CD4-positive, alpha-beta T cell treated with Interleukin-6 for 4 hours (primary cell): ENCODE measurements at places on chromosomes 1 and 21.

DNA sequence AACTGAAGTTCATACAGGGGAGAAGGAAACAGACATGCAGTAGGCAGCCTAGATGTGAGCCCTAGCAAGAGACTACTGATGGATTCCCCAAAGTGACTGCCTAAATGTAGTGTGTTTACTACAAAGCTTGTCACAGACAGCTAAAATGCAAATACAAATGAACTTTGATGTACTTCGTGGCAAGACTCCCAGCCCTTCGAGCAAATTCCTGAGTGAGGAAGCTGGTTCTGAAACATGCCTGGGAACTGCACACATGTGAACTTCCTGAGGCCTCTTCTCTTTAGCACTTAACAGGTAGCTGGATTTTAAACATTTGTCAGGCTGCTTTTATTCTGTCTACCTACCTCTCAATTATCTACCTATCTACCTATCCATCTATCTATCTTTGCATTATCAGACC is 6.7 kb upstream of the IRF2BP2 start:
- no peak for DNase-seq

DNA sequence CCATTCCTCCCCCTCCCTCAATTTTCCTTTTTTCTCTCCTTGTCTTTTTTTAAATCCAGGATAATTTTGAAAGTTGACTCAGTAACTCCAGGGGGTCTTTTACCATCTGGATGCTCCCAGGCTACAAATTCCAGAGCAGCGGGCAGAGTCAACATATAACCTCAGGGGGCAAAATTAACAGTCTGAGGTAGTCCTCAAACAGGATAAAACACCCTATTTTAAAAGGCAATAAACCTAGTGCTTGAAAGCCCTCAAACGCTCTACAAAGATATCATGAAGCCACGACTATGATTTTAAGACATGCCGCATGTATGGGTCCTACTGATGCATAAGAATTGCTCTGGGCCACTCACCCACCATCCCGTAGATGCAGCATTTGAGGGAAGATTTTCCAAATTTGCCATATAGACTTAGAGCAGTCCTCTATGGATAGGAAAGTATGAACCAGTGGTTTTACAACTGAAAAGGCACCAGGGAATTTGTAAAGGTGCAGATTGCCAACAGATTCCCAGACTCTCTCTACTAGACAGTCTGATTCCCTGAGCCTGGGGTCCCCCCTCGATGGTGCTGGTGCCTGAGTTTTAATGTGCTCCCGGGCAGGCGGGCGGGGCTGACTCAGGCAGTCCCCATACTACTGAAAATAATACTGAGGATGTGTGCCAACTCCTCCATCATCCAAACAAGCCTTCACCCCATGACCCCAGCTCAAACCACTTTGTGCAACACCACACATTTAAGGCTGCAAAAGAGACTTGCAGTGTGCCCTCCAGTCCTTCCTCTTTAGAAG is 37.2 kb downstream of the PTPN14 start:
- DNase-seq = no peak

DNA sequence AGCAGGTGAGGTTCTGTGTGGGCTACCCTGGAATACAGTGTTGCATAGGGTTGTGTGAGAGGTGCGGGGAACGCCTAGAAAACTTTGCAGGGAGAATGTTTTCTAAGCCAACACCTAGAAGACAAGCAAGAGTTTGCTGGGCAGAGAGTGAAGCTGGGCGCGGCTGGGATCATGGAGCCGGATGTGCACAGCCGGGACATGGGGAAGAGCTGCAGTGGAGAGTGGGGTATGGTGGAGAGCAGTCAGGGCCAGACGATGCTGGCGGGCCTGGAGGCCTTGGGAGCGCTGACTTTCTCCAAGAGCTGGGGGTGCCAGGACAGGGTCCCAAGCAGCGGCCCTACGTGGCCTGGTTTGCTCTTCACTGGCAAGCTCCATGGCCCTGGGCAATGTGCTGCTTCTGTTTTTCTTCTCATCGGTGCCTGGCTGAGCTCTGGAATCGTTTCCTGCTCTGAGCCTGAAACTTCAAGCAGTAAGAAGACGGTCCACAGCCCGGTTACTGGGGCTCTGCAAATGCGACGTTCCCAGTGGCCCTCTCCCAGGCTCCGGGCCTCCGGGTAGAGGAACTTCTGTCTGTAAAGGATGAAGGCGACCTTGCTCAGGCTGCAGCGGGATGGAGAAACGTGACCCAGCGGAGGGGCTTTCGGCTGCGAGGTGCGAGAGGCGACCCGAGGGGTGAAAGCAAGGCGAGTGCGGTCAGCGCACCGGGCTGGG is 51.9 kb upstream of the CD34 start:
- peak; percentile 38 for DNase-seq

- DNase-seq = peak; percentile 30
These were observed 297.6 kb downstream of the TTLL7 start for GRCh38 chr1:83701355-83701754.

DNA sequence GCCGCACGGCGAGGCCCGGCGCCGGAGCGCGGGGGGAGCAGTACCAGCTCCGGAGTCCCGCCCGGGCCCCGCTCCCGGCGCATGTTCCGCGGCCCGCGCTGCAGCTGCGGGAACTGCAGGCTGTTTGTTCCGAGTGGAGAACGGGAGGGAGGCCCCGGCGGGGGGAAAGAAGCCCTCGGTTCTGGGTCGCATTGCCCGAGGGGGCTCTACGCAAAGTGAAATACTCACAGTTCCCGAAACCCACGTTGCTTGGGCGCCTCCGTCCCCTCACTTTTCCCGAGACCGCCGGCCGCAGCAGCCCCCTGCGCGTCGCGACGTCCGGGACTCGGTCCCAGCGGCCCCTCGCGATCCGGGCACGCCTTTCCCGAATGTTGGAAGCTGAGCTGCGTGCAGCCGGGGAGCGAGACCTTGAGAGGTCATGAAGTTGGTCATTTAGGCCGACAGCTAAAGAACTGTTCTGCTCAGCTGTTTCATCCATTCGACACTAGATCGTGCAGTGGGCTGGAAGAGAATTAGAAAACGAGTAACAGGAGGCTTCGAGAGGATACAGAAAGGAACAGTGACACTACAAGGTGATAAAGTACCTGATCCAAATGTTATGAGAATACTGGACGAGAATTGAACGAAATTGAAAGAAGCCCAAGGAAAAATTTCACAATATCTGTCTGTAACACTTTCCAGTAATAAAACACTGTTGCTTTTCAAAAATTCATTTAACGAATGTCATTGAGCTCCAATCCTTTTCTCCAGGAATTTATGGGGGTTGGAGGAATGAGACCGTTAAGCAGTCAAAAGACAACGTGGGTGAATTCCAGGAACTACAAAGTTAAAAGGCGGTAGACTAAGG is 657 bp upstream of the LIN9 start:
- no peak for DNase-seq

- DNase-seq = no peak
These were observed 130.5 kb downstream of the RABGAP1L start for GRCh38 chr1:174289644-174290310.

GRCh38 chr1:58939666-58940370 is 156.0 kb upstream of the JUN start:
- DNase-seq = no peak

DNA sequence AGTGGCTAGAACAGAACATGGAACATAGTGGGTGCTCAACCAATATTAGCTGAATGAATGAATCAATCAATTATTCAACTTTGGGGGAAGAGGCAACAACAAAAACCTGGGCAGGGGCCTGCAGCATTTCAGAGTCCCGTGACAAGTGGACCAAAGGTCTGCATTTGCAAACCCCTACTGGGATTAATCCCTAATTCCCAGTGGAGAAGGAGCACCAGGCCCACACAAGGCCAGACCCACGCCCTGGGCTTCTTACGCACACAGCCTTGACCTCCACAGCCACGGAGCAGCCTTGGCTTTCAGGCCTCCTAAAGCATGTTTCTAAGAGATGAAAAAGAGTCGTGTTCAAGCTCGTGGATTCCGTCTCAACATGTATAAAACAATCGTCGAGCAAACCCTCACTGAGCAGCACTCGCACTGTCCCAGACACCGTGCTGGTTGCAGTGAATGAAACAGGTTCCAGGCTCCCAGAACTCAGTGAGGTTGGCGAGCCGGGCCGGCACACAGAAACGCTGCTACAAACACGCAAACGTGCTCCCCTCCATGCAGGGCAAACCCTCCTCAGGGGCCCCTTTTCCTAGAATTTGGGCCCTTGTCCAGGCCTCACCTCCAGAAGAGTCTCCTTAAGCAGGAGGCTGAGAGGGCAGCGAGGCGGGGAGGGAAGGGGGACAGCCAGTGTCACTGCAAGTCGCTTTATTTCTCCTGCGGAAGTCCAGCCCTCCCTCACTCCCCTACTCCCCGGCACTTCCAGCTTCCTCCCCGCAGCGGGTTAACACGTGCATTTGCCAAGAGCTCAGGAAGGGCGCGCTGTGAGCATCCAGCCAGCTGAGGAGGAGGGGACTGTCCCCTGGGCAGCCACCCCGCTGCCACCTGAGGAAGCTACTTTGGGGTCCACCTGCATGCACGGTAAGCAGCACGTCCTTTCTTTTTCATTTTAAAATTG is 556.4 kb downstream of the KIF26B start:
- DNase-seq = no peak

DNA sequence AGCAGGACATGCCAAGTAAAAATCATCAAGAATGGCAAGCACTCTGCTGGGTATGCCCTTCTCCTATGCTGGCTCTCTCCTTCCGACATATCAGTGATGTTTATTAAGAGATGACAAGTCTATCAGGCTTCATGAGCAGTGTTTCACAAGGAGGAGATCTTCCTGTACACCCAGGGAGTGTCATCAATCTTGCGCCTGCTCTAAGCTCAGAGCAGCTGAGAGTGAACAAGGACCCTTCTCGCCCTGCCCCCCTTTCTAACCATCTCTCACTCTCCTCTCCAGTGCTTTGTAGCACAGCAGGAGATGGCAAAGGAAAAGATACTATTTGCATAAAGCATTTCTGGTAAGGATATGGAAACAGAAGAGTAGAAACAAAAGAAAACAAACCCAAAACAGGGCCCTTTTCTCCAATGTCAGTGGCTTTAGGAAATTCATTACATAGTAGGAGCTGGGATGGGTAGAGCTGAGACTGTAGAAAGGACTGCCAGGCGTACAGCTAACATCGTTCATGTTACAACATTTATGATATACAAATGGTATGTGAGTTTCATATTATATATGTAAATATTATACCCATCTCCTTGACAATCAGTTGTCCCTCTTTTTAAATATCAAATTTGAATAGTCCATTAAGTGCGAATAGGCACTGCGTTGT is 201.7 kb downstream of the NUF2 start:
- no peak for DNase-seq

GRCh38 chr1:109643385-109644230 is 12.3 kb upstream of the GSTM4 start:
- peak; percentile 89 for DNase-seq

- DNase-seq = no peak
These were observed 53.1 kb downstream of the PHC2 start for GRCh38 chr1:33377756-33378155.

GRCh38 chr1:230503726-230504125 is 77.6 kb upstream of the PGBD5 start:
- no peak for DNase-seq

- no peak for DNase-seq
These were observed 470.5 kb downstream of the LTN1 start for GRCh38 chr21:28522014-28522799.

DNA sequence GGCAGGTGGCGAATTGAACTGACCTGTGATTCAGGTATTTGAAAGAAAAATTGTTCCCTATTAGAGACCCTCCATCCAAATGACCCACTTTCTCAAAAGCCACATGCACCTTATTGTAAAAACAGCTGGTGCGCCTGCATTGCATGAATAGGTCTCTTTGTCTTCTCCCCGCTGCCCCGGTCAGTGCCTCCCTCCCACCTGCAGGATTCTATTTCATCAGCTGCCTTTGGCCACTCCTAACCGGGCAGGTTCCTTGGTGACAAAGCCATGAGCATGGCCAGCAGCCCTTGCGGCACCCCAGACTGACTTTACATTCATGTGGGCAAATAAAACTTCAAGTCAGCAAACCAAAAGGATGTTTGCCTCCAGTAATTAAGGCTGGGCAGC is 6.4 kb downstream of the TMPRSS3 start:
- no peak for DNase-seq

- DNase-seq = no peak
These were observed 87.1 kb upstream of the ACTRT2 start for GRCh38 chr1:2934156-2934540.

GRCh38 chr1:228801068-228801467 is 65.8 kb downstream of the RHOU start:
- DNase-seq = no peak

DNA sequence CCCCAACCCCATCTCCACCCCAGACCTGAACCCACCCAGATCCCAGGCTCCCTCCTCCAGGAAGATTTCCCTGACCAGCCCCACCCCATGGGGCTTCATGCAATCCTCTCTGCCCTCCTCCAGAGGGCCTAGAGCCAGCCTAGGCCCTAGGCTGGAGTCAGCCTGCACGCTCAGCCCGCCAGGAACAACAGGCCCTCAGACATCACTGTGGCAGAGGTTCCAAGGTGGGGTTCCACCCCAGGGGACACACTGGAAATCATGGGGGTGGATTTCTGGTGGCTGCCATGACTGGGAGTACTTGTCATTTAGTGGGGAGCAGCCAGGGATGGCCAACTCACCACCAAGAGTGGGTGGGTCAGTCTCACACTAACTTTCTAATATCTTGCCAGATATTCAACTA is 122.0 kb downstream of the GLIS1 start:
- no peak for DNase-seq

DNA sequence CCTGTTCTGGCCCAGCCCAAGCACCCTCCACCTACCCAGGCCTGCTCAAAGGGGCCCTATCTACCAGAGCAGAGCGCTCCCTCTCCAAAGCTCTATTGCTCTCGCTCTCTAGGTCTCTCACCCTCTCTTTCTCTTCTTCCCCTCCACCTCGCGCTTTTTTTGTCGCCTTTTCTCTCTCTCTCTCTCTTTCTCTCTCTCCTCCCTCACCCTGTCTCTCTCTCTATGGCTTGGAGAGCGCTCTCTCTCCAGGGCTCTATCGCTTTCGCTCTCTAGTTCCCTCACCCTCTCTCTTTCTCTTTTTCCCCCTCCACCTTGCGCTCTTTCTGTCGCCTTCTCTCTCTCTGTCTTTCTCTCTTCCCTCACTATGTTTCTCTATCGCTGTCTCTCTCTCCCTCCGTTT is 3.4 kb upstream of the ZNF678 start:
- DNase-seq = no peak

GRCh38 chr1:51491166-51491981 is 27.7 kb downstream of the EPS15 start:
- no peak for DNase-seq

GRCh38 chr1:201224666-201225370 is 34.2 kb downstream of the IGFN1 start:
- no peak for DNase-seq

DNA sequence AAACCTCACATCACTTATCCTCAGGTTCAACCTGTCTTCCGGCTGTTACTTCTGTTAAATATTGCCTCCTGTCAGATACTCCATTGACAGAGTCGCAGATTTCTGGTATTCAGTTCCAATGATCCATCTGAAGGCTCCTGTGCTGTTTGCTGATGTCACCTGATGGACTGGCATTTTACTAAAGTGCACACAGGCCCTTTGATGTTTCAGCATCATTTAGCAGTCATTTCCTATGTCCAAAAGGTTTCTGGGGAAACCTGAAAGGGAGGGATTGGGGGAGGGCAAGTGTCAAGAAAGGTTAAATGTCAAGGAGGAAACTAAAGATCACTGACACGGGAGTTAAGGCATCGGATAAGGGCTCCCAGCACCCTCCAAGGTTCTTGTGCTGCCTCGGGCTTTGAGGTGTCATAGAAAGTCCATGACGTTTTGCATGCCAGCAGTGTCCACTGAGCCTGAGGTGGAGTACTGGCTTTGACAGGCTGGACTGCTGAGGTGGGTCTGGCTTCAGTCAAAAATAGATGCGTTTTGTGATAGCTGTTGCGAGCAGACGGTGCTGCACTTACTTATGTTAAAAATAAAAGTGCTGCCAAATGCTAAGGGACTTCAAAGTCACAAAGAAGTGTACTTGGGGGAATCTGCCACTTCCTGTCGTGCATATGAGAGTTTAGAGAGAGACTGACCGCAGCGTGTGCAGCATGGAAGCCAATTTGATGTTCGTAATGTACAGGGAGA is 30.8 kb downstream of the XCL2 start:
- peak; percentile 43 for DNase-seq
